Activated CD8-positive, alpha-beta memory T cell treated with anti-CD3 and anti-CD28 coated beads for 1 hour (primary cell): ENCODE measurements at places on chromosomes 2 and 18.

DNA sequence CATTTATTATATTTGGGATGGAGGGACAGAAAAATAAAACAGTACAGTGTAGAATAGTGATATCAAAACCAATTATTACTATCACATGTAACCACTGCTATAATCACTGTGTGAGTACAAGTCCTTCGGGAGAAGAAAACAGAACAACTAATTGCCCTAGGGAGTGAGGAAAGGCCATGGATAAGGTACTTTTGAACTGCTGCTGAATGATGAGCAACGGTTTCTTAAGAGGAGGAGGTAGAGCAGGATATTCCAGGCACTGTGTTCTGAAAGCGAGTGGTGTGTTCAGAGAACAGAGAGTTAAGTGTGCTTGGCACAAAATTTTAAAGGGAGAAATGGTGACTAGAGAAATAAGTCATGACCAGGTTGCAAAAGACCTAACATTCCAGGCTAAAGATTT, 134.2 kb downstream of the CALCRL start:
- DNase-seq = no peak

GRCh38 chr18:77865853-77866252, 616.2 kb downstream of the GALR1 start:
- no peak for DNase-seq

- DNase-seq = no peak
These were observed 294.2 kb downstream of the FIGN start for GRCh38 chr2:163441603-163442002.

DNA sequence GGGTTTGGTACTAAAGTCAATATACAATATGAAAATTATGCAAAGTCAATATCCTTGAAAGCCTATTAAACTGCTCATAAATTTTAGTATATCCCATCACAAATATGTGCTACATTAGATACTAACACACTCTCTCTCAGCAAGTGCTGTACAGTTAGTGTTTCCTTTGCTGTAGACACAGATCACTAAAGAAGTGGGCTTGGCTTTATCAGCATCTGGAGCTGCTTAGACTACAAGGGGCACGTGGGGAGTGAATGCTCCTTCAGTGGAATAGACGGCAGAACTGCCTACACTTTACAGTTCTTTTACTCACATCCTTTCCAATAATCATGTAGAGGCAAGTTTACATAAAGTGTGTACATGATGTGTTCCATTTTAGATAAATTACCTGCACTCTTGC, 26.0 kb upstream of the EFEMP1 start:
- no peak for DNase-seq

- no peak for DNase-seq
These were observed at the start of gene COL3A1 for GRCh38 chr2:188974164-188974563. Gene COL3A1 (plus strand): TSS chr2:188974373. CDS start chr2:188974490, 117 bp downstream.

DNA sequence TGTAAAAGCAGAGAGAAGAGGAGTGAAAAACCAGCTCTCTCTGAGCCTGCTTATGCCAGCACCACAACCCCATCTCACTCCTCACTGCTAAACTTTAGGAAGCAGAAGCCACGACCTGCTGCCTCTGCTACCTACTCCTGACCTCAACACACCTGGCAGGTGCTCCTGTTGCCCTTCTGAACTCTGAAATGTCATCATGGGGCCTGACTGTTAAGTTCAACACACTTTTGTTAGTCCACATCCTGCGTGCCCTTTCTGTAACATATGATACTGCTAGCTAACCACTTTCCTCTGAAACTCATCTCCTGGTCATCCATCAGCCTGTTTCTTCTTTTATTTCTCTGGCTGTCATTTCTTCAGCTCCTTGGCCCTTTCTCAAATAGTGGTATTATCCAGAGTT, 118.1 kb downstream of the EPB41L3 start:
- no peak for DNase-seq

GRCh38 chr18:50312296-50313030, 25.0 kb upstream of the CXXC1 start:
- DNase-seq = no peak

GRCh38 chr2:45244928-45245327, 235.7 kb upstream of the SIX2 start:
- DNase-seq = no peak

DNA sequence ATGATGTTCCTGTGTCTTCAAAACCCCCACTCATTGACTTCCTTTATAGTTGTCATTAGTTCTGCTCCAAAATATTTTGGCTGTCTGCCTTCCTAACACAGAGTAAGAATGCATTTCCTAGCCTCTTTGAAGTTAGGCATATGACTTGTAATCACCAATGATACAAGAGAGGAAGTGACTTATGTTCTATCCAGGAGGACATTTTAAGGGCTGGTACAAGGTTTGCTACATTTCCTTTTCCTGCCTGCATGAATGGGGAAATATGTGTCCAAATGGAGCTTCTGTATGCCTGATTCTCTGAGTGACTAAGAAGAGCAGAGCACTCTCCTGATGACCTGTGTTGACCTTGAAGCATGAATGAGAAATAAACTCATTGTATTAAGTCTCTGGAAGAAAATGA, 115.1 kb downstream of the PLCL1 start:
- DNase-seq = no peak

- no peak for DNase-seq
These were observed 193.0 kb downstream of the TXNL1 start for GRCh38 chr18:56445422-56445821.

DNA sequence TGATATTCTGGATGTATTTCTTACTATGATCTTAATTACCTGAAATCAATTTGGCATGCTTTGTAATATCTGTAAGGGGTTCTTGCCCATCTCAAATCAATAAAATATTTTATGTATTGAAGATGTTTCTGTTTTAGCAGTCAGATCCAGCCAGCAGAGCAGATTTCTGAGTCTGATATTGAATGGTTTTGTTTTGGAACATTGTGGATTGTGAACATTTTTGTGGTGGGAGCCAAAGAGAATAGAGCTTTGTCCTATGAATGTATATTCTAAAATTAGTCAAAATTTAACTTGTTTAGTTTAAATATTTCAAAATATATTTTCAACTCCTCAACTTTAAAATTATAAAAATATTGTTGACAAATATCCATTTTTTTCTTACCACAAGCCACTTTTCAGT, 197.0 kb downstream of the UBE2E3 start:
- no peak for DNase-seq

GRCh38 chr2:43131890-43132682, 94.3 kb downstream of the ZFP36L2 start:
- DNase-seq = no peak

GRCh38 chr2:209160800-209161588, 262.9 kb upstream of the MAP2 start:
- DNase-seq = no peak

DNA sequence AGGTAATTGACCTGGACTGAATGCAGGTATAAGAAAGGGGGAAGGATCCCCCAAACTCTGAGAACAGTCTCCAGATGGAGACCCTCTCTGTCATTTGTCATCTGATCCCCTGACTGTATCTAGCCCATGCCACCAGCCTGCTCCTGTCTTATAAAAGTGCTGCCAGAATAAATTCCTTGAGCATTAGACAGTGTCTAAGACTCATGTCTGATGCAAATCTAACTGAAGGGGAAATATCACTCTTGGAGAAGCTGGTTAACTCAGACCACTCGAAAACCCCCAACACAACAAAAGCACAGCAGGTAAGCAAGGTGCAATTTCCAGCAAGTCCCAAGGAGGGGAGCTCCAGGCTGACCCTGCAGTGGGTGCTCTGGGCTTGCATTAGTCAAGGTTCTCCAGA, 40.9 kb upstream of the KDM3A start:
- no peak for DNase-seq

DNA sequence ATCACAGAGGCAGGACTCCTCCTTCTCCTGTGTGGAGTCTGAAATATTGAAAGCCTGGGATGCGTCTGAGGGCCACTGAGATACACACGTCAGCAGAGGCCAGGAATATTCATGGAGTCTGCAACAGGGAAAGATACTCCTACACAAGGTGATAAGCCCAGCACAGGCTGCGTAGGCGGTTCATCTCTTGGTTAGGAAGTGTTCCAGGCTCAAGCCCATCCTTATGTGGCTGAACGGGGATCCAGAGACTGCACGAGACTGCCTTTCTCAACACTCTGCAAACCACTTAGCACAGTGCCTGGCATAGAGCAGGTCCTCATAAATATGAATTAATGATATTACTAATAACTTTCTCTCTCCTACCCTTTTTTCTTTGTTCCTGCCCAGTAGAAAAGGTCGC, 29.2 kb upstream of the AGPS start:
- DNase-seq = no peak

GRCh38 chr2:223805008-223805407, 32.4 kb downstream of the AP1S3 start:
- DNase-seq = no peak

- DNase-seq = no peak
These were observed 73.1 kb downstream of the ACKR3 start for GRCh38 chr2:236642584-236643291.

DNA sequence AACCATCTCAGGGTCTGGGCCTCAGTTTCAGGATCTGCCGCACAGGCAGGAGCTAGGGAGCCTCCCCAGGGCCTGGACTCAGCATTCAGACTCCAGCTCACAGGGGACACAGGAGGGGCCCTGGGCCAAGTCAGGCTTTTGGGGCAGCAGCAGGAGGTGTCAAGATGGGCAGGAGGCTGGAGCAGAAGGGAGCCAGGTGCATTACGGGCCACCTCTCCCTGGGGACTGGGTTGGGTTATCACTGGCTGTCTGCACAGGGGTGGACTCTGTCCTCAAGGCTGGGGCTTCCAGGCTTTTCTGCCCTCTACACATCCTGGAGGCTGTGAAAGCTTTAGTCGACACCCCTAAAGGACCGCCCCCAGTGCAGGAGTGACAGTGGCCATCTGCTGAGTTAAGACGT, 20.0 kb downstream of the AQP12A start:
- no peak for DNase-seq
